D341Med (cell line): ENCODE measurements at places on chromosomes 1 and 21.

- DNase-seq = no peak
These were observed 90.0 kb upstream of the LYPLAL1 start for GRCh38 chr1:219083631-219084030.

DNA sequence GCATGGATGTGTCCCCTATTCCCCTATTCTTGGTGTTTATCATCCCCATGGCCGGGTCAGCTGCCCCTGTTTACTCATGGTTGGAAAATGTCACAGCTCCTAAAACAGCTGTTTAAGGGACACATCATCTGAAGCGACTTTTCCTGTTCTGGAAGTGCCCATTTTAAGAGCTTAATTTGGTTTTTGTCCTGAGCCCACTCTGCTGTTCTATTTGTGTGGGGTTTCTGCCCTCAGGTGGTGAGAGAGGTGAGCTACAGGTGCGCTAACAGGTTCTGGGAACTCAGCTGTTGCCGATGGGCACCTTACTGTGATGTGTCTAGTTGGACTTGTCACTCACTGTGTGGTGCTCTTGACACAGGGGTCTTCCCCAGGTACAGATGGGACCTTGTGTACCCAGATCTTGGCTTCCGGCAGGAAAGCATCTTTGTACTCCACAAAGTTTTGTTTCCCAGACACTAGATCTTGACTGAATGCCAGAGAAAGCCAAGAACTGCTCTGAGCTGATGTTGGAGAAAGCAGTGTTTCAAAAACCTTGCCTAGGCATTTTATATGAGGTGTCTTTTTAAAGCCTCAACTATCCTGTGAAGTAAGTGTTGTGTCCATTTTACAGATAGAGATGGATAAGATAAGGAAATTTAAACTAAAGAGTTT is 59.0 kb upstream of the CD1D start:
- DNase-seq = peak; percentile 71

DNA sequence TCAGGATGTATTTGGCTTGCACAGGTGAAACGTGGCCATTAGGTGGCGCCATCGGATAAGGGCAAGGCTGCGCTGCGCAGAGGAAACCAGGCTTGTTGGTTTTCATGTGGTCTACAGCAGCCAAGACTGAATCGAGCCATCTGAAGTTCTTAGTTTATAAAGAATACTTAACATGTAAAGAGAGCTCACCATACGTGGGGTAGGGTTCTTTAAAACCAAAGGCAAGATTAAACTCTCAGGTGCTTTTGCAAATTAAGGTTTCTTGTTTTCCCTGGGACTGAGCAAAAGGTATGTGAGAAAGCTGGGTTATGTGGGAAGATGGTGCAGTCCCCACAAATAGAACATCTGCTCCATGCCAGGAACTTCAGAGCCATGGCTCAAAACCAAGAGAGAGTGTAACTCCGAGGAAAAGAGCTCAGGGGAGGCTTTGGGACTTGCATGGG is 9.3 kb downstream of the MASP2 start:
- peak; percentile 84 for DNase-seq

DNA sequence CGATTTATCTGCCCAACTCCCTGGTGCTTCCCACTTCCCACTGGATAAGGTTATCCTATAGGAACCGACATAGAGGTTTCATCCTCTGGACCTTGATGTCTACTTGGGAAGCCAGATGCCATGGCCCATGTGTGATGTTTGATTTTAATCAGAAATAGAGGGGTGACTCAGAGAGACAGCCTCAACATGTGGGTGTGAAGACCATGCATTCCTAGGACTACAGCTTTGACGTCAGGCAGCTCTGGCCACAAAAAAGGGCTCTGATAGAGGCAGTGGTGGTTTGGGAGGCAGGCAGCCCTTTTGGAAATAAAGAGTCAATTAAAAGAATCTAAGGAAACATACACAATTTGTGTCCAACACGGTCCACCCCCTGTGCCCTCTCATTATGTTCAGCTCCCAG is 5.2 kb upstream of the SH2D2A start:
- DNase-seq = no peak

DNA sequence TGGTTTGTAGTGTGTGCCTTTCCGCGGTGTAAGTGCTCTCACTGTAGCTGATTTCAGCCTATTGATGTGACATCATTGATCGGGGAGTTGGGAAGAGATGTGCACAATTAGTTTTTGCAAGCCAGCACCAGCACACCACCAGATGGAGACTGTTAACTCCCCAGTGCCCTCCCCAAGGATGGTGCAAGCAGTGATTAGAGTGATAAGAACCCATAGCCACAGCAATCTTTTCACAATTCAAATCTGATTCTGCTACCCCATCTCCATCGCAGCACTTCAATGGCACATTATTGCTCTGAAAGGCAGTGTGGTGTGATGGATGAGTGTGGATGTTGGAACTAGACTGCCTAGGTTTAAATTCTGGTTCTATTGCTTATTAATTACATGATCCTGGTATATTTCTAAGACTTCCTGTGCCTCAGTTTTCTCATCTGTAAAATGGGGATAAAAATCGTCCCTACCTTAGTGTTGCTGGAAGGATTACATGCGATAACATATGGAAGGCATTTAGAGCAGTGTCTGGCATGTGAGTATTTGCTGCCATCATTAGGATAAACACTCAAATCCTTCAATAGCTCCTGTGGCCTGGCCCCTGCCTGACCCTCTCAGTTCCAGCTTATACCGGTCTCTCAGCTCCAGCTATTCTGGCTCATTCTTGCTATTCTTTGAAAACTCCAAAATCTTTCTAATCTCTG is 6.7 kb downstream of the CSF3R start:
- no peak for DNase-seq

GRCh38 chr1:43536196-43536863 is 5.6 kb downstream of the PTPRF start:
- DNase-seq = no peak

- DNase-seq = peak; percentile 73
These were observed at the start of gene DAB1 for GRCh38 chr1:57423656-57424211. Gene DAB1, minus strand, starts transcription at chr1:57424060. Its CDS starts 133,030 bp downstream, at chr1:57291030.

GRCh38 chr1:228392111-228392936 is 14.3 kb downstream of the TRIM11 start:
- DNase-seq = no peak

DNA sequence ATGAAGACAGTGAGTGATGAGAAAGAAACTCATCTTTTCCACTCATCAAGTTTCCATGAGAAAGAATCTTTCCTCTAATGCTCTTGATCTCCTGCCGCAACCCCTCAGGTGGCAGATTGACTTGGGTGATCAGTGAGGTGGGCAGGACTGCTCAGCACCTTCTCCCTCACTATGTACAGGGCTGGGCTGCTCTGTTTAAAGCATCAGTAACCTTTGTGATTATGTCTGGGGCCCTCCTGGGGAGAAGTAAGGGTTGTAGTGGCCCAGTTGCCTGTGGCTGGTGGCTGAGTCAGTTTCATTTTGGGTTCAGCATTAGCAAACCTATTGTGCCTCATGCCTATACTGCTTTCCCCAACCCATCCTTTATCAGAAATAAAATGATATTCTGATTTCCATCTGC is 366.0 kb downstream of the TTLL7 start:
- DNase-seq = no peak

- DNase-seq = peak; percentile 10
These were observed 2.2 kb downstream of the SPATC1L start for GRCh38 chr21:46181953-46182547.
